ENCODE measurements at places on chromosomes 7 and 10.

DNA sequence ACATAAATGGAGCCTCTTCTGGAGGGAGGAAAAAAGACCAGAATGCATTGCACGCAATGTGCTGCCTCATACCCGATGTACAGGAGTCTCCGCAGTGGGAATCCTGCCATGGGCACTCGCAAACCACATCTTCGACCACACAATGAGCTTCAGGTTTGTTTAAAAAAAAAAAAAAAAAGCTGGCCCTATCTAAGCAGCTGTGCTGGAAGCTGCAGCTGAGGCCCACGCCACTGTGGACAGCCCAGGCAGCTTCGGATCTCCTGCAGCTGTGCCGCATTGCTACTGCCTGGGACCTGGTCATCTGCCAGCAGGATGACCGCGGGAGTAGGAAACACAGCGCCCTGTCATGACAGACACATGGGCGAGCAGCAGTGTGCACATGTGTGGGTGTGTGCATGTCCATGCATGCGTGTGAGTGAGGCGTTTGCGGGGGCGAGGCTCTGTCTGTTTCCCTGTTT lies 26.0 kb downstream of the EN2 start:
- DNase-seq, result no peak

- no peak for DNase-seq
These were observed 40.6 kb upstream of the ZEB1 start for GRCh38 chr10:31278279-31278941.

DNA sequence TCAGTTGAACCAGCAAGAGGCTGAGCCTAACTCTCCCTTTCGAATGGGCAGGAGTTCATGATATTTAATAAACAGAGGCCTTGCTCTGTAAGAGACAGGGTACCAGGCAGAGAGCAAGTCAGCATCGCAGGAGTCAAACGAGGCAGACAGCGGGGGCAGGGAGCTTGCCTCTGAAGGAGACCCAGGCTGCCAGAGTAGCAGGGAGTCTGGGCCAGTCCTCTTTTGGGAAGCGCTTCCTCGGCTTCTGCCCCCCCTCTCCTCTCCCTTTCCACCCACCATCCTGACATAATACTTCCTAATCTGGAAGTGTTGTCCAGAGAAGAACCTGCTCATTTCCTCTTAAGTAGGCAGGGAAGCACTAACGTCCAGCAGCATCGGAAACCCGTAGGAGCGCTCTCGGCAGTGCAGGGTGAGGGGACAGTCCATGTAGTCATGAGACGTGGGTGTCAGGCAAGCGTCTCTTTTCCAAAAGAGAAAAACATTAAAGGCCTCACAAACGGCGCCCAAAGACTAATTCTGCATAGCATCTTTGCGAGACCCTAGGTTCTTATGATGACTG lies 171.1 kb downstream of the EGFR start:
- no peak for DNase-seq

DNA sequence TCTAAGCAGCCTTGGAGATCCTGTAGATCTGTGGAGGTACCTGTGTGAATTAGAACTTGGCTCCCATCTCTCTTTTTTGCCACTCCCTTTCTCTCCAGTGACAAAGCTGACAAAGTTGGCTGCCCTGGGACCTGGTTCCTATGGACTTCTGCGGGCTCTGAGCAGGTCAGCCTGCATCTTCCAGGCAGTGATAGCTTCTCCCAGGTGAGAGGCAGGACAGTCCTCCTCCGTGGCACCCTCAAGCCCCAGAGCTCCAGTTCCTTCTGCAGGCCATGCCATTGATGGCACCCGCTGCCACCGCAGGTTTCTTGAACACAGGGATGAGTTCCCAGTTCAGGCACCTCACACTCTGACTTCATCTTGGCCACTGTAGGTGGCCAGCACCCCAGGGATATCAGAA lies 73.5 kb upstream of the GRB10 start:
- no peak for DNase-seq

GRCh38 chr10:115653473-115653872 lies 560.3 kb downstream of the ATRNL1 start:
- no peak for DNase-seq

GRCh38 chr10:58833771-58834561 lies 321.3 kb downstream of the BICC1 start:
- no peak for DNase-seq

DNA sequence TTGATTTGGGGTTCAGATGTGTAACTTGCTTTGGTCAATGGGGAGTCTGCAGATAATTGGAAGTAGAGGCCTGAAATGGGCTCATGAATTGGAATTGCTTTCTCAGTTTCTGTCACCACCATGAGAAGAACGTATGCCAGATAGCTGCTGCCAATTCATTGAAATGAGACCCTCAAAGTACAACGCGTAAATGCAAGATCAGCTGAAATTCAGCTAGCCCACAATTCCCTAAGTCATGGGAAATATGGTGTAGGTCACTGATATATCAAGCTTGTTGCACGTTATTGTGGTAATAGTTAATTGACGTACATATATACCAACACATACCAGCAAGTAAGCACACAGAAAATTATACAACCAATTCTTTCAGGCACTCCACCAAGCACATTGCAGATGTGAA lies 520.0 kb downstream of the NRG3 start:
- DNase-seq, result no peak

DNA sequence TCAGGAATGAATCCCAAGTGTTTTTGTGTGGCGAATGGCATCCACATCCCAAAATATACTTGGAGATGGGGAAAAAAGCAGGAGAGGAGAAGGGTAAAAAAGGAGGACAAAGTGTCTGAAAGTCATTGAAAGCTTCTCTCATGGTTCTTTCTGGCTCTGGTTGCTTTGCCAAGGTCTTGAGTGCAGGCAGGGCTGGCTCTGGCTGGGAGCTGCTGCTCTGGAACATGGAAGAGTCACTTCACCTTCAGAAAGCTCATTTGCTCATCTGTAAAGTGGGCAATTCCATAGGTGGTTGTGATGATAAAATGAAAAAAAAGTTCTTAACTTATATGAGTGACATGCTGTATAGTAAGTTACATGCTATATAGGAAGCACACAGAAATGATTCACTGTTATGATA lies 2.9 kb upstream of the PRSS2 start:
- DNase-seq, result no peak

DNA sequence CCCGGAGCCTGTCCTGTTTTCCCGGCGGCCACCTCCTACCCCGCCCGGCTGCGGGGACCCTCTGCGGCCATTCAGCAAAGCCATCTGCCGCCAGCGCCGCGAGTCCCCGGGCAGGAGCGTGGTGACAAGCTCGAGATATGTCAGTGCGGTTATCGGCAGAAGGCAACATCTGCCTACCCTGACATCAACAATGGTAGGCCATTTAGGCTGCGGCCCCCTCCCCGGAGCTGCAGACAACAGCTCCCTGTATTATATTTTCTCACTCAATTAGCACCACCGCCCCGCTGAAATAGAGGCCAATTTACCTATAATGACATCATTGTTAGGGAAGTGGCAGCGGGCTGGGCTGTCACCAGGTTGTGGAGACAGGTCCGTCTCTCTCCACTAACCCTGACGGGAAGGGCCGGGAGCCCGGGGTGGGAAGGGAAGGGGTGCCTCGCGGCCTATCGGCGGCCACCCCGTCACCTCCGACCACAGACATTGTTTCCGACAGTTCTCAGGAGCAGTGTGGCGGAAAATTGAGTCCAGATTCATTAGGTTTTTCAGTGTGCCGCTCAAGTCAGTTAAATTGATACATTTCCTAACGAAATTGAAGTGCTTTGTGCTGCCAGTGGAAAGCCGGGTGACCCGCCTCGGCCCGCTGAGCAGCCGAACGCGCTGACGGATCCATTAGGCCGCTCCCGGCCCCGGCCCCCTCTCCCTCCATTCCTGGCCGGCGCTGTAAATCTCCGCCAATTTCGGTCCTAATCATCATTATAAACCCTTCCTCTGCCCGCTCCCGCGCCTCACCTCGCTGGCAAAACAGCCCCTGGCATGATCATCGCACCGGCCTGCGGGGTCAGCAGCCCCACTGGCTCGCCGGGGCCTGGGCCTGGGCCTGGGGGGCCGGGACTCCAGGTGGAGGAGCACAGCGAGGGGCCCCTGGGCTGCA lies 43.0 kb downstream of the UNCX start:
- DNase-seq, result no peak

DNA sequence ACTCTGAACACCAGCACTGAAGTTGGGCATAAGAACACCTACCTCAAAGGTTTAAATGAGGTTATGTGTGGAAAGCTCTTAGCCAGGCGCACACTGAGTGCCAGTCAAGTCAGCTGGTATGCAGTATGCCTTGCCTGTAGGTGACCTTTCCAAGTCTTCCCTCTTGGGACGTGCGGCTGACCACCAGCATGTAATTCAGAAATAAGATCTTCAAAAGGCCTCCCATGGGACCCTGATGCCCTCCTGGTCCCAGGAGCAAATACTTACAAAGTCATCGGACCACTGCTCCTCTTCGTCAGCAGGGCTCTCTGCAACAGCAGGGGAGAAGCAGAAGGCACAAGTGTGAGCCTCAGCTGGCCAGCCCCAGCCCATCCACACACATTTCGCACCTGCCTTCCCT lies 40.8 kb downstream of the BLNK start:
- DNase-seq, result no peak

DNA sequence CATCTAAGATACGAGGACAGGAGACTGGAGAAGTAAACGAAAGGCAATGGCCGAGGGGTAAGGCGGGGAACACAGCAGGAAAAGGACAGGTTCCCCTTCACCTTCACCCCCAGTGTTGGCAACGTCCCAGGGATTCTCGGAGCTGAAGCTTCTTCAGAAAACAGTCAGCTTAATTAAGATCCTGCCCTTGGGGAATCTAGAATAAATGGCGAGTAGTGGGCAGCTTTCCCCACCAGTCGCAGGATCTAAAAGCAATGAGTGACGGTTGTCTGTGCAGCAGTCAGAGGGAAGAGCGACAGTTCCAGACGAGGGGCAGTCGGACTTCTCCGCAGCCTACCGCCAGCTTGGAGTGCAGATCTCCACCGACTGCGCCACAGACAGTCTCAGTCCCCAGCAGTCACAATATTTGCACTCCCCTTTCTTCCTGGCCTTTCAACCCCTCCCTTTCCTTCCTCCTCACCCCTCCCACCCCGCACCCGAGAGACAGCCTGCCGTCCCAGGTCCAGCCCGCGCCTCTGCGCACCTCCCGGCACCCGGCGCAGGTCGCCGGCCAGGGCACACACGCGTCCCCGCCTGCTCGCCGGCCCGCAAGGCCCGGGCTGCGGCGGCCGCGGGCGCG lies 10.9 kb upstream of the SP8 start:
- no peak for DNase-seq

DNA sequence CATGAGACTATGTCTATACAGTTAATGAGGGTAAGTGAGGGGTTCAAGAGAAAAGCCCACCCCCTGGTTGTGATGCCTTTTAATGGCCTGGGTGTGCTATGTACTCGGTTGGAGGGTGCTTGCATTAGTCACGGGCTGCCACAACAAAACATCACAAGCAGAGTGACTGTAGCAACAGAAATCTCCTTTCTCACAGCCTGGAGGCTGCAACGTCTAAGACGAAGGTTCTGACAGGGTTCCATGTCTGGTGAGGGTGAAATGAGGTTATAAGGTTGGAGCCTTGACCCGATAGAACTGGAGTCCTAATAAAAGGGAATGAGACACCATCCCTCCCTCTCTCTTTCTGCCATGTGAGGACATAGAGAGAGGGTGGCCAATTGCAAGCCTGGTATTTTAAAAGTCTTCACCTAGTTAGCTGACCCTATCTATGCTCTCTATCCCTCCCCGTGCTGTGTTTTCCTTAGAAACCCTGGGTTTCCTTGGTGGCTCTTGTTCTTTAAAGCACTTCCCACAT lies 126.0 kb upstream of the GDF10 start:
- no peak for DNase-seq

DNA sequence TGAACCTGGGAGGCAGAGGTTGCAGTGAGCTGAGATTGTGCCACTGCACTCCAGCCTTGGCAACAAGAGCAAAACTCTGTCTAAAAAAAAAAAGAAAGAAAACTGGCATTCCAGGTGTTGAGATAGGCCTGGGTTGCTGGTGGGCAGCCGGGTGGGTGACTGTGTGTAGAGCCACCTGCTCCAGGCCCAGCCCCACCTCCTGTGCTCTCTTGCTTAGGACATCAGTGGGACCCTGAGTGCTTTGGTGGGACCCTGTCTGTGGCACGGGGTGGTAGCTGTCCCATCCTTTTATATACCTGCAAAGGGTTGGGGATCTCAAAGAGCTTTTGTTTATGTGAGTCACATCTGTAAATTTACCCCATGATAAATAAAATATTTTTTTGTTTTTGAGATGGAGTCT lies 6.2 kb downstream of the PAOX start:
- no peak for DNase-seq

DNA sequence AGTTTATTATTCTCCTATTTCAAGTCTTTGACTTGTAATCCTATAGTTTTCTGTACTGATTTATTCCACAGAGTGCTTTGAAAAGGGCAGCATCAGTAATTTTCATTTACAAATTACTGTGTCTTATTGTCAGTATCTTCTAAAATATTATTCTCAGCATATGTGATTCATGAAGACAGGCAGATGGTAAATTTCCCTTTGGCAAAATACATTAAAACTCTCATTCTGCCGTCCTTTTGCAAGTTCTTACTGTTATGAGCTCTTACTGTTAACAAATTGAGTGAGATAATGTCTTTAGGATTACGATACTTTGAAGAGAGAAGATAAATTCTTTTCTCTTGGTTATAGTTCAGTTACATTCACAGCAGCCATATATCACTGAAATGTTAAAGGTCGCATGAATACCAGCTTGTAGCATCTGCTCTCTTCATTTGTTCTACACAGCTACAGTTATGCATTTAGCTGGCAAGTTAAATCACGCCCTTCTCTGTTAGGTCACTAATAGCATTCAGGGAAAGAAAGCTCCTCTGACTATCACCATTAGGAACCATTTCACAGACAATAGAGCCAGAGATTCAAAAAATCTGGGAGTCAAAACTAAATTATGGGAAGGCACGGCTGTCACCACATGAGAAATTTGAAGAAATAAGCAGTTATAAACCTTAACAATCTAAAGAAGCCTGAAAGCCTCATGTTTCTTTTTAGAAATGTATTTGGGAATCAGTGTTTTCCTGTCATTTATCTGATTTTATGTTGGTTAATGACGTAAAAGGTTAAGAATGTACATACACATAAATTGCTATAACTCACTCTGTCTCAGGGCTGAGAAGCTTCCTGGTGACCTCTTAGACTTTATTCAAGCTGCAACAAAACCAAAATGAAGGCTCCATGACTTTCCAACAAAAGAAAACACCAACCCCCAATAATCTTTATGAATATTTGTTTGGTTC lies 109.6 kb upstream of the SP4 start:
- no peak for DNase-seq

- no peak for DNase-seq
These were observed 529.4 kb downstream of the SORCS3 start for GRCh38 chr10:105170521-105170920.

GRCh38 chr10:102452672-102453340 lies 1.5 kb upstream of the C10orf95 start:
- DNase-seq, result no peak

GRCh38 chr10:130221456-130222375 lies 85.5 kb downstream of the GLRX3 start:
- no peak for DNase-seq
